MCF 10A (cell line): ENCODE measurements at places on chromosomes 3 and 15.

DNA sequence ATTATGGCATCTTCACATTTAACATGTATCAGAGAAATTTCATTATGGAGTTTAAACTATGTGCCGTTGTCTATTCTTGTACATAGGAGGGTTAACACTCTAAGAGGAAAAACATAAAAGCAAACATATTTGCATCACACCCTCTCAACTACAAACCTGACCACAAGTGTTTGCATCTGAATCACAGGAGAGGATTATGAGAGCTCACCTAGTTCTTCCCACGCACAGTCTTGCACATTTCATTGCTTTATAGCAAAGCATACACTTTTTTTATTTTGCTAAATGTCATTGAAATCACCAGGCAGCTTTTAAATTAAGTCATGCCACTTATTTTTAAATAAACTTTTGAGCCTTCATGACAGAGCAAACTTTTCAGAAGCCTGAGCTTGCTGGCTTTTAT, 12.5 kb downstream of the TRAT1 start:
- DNase-seq = peak; percentile 5

GRCh38 chr3:134300520-134300919, 49.9 kb upstream of the RYK start:
- DNase-seq = no peak

DNA sequence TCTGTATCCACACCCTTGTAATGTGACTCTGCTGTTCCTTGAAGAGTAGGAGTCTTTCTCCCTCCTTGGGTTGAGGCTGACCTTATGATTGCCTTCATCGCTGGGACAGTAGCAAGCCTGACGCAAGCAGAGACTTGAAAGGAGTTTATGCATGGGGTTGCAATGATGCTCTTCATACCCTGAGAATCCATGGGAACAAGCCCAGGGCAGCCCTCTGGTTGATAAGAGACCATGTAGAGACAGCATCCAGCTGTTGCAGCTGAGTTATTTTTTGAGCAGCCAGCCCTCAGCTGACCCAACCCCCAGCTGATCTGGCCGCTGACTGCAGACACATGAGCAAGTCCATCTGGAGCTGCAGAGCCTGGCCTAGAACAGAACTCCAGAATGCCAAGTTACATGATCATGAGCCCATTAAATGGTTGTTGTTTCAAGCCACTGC, 60.6 kb upstream of the ARNT2 start:
- DNase-seq = no peak

GRCh38 chr3:56908004-56908403, 106.3 kb upstream of the ARHGEF3 start:
- no peak for DNase-seq

DNA sequence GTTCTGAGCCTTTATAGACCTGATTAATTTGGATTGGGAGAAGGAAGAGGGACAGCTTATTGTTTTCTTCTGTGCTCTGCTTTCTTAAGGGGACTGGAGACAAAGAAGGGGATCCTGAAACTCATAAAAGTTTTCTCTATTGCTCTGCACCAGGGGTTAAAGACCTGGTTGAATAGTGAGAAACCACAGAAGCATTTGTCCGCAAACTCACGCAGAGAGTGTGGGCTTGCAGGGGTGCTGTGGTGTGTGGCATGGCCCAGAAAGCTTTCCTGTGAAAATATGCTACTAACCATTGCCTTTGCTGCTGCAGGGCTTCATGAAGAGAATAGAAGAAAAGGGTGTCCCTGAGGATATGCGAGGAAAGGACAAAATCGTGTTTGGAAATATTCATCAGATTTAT, 73.1 kb upstream of the UMPS start:
- DNase-seq = no peak

DNA sequence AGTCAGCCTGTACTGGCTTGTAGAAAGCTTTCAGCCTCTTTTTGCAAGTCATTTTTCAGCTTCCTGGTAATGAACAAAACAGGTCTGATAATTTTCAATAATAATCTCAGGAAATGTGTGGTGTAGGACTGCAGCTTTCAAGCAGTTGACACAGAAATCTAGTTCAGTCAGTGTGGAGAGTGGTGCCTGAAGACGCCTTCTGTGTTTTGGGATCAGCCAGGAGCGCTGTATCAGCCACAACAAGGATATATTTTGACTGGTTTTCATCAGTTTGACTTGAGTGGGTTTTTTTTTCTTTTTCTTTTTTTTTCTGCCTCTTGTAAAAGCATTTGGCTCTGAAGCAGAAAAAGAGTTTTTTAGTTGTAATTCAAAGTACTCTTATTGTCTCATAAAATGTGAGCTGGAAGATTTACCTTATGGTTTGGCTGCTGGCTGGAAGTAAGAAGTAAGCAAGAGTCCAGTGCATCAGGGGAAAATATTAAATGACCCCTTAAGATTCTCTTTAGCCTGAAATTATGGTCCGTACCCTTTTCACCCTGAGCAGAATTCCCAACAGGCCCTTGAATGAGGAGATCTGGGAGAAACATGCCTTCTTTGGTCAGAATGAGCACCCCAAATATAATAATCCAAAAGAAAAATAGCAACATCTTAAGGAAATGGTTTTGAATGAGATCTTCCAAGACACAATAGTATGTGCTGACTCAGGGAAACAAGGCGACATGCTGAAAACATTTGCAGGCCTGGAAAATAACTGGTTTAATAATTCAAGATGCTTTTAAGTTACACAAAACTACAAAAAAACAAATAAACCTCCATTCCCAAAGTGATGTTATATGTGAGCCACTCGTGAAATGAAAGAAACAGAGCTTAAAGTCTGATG, 332.7 kb upstream of the ADAMTS9 start:
- no peak for DNase-seq

- no peak for DNase-seq
These were observed 24.3 kb downstream of the ZSCAN2 start for GRCh38 chr15:84625123-84625522.

DNA sequence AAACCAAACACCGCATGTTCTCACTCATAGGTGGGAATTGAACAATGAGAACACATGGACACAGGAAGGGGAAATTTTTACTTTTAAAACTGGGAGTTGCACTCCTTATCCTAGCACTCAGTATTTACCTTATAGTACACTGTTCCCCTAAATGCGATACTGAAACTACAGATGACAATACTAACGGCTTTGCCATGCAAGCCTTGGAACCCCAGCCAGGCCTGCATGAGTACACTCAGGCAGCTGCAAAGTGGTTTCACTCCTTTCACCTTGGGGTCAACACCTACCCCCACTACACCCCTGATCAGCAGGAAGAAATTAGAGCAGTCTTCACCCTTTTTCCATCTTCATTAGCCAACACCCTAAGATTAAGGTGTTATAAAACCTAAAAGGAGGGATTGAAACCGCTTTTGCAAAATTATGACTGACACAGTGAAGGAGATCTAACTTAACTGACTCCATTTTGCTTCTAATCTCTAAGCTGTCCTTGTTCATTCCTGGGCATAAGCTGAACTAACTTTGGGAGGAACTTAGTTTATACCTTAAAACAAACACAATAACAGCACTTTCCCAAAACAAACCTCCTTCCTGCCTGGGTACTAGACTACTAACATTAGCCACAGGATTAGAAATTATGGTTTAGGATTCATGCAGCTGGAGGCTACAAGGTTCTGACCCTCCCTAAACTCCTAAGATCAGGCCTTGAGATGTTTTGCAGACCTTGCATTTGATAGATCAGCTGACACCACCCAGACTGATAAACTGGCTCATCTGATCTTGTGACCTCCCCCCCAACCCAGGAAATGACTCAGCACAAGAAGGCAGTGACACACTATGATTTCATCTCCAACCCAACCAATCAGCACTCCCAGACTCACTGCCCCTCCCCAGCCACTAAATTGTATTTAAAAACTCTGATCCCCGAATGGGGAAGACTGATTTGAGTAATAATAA, 452.1 kb upstream of the PPP2R3A start:
- peak; percentile 26 for DNase-seq

DNA sequence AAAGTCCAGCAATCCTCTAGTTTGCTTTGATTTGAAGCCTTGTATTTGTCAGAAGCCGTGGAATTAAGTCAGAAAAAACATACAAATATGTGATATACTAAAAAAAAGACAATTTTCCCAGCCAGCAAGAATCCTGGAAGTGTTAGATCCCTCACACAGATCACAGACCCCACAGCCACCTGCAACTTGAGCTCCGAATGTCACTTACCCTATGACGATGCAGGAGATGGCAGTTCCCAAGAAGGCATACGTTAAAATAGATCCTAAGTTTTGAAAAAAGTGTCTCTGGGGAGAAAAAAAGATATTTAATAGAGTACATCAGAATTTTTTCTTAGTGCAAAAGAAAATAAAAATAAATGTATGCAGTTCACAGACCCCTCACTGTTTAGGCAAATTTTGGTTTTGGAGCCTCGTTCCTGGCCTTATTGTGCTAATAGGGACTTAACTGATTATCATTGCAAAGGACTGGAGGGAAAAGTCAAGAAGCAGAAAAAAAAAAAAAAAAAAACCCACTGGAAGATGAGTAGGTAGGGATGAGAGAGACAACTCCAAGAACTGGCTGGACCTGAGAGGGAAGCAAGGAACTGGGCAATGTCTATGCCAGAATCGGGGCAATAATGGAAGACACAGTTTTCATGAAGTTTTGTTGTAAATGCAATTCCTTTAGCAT, 53.3 kb downstream of the SLC9A9 start:
- no peak for DNase-seq

DNA sequence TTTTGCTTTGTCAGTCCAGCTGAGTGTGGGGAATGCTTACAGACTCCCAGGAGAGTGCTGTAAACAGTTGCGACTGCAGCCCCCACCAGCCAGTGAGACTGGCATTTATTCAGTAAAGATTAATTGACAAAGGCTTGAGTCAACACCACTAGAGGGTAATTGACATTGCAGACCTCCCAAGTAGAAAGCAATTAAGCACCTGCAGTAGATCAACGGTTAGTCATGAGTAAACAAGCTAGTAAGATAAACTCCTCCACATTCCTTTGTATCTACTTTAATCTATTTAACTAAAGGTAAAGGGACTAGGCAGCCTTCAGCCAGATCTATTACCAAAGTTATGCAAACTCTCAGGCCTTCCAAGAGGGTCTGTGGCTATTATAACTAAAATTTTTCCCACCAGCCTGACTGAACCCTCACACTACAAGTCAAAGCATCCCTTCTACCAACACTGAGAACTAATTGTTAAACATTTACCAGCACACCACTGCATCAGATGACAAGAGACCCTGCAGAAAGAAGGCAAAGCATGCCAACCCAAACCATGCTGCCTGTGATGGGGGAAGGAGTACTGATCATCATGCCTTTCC, 30.5 kb upstream of the GALNT15 start:
- DNase-seq = no peak

- no peak for DNase-seq
These were observed 16.1 kb upstream of the CMTM7 start for GRCh38 chr3:32375596-32375930.

- no peak for DNase-seq
These were observed 110.9 kb upstream of the PHLDB2 start for GRCh38 chr3:111748132-111748531.
